Skin of body (tissue), 3 donors: ENCODE measurements at places on chromosomes 1 and 21. TPM values are rescaled to one million over a fixed set of nuclear protein-coding genes. Genes with fewer than 3 reads are reported as not detected.

DNA sequence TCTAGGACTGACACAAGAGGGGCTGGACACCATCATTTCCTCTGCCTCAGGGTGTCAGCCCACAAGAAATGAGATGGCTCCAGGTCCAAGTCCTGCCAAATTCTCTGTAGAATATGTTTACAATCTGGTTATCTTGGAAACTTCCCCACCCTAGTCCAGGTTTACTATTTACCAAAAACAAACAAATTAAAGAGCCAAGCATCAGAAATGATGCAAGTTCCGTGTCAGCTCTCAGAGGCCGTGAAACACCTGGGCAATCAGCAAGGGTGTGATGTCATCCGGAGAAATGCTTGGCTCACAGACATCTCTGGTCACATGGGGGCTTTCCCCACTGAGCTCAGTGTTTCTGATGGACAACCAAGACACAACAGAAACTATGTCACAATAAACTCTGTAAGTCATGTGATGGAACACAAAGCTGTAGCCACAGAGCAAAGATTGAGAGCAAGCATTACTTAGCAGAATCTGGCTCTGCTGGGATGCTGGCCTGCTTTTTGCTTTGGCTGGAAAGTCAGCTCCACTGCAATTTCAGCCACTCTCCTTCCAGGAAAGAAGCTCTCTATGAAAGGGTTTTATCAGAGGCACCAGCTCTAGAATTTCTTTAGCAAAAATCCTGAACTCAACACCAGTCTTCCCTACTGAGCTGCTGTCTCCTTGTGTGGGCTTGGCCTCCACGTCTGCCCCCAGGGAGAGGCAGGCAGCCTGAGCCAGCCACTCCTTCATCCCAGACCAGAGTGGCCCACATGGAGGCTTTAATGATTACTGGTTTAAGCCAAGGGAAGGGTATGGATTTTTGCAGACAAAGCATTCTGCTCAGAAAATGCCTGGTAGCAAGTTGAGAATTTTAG lies 55.9 kb downstream of the NENF start:
- peak; percentile 57 for DNase-seq

DNA sequence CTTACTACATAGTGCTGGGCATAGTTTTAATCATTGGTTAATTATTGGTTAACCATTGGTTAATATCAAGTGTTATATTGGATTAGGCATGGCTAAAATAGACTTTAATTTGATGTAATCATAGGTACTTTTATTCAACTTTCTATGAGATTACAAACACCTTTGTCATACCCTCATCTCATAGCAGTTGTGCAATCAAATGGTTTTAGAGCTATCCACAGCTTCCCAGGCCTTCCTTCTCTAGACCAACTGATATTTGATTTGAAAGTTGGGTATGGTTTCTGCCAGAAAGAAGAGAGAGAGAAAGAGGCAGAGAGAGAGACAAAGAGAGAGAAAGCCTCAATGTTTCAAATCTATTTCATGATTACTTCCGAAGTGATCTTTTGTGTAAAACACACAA lies 9.6 kb upstream of the RGS1 start:
- DNase-seq, result no peak

DNA sequence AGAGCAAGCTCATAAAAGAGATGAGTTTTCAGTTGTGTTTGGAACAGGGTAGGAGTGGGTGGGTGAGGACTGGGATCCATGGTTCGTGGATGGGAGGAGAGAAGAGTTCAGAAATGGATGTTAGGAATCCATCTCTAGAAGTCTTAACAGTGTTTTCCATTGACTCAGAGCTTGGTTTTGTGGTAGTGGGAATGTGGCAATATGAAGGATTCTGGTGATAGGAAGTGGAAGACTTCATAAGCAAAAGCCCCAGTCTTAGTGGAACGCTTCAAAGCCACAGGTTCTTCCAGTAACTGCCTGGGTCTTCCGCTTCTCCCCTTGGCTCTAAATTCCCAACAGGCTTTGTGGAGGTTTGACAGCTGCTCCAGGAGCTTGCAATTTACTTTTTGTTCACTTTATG lies 167.9 kb downstream of the KCNJ6 start:
- DNase-seq, result no peak

MYBPH gene
- 2.1 TPM for total RNA-seq

GRCh38 chr1:201648066-201648906 lies 109.4 kb downstream of the NAV1 start:
- peak; percentile 79 for DNase-seq

ANKRD45 gene
- total RNA-seq, result 0.49 TPM

- DNase-seq, result no peak
Measured at GRCh38 chr1:195550071-195550862, 1058.0 kb downstream of the KCNT2 start.

OR10J1 gene
- not detected for total RNA-seq

- DNase-seq, result no peak
Measured at GRCh38 chr1:58434181-58434580, 112.3 kb downstream of the OMA1 start.

FGR gene
- 9.6 TPM for total RNA-seq

GRCh38 chr1:159881622-159882526 lies 18.1 kb downstream of the CFAP45 start:
- DNase-seq, result peak; percentile 30
